Effector memory CD4-positive, alpha-beta T cell (primary cell): ENCODE measurements at places on chromosomes 11 and 22.

DNA sequence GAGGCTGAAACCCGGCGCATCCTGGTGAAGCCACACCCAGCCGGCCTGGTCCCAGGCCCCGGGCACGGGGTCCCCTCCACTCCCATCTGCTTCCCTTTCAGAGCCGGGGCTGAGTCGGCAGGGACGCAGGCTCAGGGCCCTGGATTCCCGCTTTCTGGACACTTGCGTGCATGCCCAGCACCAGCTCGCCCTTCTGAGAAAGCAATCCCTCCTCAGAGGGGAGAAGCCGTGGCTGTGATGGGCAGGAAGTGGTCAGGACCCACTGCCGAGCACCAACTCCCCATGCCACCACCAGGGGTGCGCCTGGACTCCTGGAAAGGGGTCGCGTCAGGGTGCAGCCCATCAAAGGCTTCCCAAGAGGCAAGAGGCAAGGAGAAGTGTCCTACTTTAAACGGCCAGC, 15.1 kb downstream of the CDKN1C start:
- no peak for DNase-seq

DNA sequence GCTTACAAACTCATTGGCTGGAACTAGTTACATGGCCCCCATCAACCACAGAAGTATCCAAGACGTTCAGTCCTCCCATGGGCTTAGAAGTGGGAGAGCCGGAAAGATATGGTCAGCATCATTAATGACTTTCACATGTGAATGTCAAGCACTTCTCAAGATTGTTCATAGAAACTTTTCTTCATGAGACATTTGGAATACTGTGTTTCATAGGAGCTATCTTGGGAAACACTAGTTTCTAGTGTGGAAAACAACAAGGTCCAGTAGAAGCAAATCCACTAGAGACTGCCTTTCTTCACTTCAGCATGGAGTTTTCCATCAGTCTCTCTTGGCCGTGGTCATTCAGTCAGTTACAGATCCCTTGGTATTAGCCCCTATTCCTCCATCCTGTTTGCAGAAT, 160.9 kb downstream of the C11orf91 start:
- DNase-seq = no peak

- no peak for DNase-seq
These were observed 163.6 kb downstream of the NTM start for GRCh38 chr11:131533998-131534397.

DNA sequence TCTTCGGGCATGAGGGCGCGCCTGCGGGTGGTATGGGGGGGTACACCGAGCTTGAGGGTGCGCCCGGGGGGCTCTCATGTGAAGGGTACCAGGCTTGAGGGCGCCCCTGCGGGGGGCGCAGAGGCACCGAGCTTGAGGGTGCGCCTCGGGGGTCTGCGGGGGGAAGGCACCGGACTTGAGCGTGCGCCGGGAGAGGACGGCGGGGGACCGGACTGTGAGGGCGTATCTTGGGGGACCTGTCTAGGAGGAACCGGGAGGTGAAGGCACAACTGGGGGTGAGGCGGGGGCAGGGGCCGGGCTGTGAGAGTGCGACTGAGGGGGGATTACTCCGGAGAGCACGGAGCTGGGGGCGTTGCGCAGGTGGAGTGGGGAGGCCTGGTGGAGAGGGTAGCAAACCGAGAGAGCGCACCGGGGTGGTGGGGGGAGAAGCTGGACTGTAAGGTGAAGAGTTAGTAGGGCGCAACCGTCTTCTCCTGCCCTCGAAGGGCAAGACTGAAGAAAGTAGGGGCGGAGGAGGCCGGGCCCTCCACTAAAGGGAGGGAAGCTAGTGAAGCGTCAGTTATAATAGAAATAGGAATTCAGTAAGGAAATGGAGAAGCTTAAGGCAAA, 1.1 kb upstream of the DDX6 start:
- peak; percentile 13 for DNase-seq

DNA sequence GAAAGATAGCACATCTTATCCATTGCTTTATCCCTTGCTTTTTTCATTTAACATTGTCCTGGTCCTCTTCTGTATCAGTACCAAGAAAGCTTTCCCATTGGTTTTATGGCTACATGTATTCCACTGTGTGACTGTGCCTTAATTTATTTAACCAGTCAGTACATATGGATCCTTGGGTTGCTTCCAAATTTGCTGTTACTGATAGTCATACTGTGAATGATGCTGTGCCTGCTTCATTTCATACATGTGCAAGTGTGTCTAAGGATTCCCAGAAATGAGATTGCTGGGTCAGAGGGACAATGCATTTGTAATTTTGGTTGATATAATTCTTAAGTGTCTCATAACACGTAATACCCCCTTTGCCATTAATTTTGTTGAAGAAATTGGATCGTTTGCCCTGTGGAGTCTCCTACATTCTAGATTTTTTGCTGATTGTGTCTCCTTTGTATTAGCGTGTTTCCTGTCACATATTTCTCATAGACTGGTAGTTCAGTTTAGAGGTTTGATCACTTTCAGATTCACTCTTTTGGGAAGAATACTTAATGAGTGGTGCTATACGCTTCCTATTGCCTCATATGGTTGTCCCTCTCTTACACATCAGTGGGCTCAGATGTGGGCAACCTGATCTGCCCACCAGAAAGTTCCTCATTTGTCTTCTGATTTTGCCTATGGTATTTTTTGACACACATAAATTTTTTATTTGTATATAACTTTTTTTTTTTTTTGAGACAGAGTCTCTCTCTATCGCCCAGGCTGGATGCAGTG, 35.3 kb downstream of the MYBPC3 start:
- DNase-seq = no peak

DNA sequence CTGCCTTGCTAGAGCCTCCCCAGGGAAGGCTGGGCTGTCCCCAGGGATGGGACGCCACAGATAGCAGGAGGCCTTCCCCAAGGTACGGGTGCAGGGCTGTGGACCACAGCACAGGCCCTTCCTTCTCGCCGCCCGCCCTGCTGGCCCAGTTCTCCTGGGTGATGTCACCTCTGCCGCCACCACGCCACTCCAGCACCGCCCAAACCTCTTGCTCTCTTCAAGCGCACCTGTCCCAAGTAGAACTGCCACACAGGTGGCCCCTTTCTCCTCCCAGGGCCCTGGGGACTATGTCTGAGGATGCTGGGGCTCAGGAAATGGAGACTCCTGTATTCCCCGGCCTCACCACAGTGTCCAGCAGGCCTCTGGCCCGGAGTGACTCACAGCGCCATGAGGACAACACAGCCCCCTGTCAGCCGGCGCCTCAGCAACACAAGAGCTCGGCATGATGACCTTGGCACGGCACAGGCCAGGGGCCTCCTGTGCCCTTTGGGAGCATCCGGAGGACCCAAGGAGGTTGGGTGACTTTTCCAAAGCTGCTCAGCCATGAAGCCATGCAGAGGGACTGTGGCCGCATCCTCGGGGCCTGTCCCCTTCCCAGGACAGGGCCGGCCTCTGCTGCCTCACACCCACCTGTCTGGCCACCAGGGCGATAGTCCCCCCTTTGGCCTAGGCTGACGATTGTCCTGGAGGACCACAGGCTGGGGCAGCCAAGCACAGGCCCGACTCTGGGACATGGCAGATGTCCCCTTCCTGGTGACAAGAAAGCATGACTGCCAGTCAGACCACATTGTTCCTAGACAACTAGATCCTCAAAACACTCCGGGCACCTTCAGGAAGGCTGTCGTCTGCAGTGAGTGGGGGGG, 1023.5 kb downstream of the BRD1 start:
- DNase-seq = no peak

- DNase-seq = no peak
These were observed at the start of gene VSIG10L2 for GRCh38 chr11:125945797-125946520. Gene VSIG10L2 (plus strand): TSS chr11:125946044. CDS start chr11:125946056, 12 bp downstream.

- peak; percentile 67 for DNase-seq
These were observed 38.5 kb upstream of the CYP2D6 start for GRCh38 chr22:42169055-42169469.

- no peak for DNase-seq
These were observed 61.8 kb downstream of the CYTH4 start for GRCh38 chr22:37343863-37344734.

DNA sequence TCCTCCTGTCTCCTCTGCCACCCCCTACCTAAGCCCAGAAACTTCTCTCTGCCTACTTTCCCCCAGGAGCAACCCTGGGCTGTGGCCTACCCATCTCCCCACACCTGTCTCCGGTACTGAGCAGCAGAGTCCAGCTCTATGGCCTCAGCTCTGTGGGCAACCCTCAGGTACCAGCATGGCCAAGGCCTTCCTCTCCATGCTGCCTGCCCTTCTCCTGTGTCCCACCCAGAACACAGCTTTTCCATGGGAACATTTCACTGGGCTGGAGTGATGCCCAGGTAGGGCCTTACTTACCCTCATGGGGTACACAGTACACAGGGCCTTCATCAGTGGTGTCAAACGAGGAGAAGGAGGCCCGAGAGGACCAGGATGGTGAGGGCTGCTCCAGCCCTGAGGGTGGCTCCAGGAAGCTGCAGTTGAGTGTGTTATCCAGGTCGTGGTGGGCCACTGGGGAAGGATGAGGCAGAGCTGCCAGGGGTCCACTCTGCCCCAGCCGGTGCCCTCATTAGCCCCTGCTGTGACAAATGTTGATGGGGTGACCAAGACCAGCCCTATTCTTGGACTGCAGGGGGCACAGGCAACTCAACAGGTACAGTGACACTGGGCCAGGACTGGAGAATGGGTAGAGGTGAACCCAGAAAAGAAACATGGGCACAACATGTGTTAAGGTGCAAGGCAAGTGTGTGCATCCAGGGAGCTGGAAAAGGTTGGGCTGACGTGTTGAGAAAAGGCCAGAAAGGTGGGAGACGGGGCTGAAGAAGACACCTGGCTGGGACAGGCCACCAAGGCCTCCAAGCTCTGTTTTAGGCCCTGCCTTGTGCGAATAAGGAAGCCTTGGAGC, 10.3 kb downstream of the SCARF2 start:
- no peak for DNase-seq

- DNase-seq = no peak
These were observed 56.5 kb downstream of the NAT10 start for GRCh38 chr11:34161812-34162492.

DNA sequence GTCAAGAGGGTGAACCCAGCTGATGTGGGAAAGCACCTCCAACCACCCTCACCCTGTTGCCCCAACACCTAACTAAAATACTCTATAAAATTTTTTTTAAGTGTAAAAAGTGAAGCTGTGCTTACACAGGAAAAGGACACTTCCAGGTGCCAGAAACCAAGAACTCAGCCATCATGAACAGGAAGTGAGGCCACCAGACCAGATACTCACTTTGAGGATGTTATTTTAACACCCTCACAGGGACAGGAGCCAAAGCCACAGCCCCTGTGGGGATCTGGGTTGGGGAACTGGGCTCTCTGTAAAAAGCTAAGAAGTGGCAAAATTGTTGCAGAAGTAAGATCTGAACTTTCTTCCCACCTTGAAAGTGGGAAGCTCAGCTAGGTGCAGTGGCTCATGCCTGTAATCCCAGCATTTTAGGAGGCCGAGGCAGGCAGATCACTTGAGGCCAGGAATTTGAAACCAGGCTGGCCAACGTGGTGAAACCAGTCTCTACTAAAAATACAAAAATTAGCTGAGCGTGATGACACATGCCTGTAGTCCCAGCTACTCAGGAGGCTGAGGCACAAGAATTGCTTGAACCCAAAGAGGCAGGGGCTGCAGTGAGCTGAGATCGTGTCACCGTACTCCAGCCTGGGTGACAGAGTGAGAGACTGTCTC, 3.8 kb downstream of the RSPH14 start:
- peak; percentile 40 for DNase-seq

DNA sequence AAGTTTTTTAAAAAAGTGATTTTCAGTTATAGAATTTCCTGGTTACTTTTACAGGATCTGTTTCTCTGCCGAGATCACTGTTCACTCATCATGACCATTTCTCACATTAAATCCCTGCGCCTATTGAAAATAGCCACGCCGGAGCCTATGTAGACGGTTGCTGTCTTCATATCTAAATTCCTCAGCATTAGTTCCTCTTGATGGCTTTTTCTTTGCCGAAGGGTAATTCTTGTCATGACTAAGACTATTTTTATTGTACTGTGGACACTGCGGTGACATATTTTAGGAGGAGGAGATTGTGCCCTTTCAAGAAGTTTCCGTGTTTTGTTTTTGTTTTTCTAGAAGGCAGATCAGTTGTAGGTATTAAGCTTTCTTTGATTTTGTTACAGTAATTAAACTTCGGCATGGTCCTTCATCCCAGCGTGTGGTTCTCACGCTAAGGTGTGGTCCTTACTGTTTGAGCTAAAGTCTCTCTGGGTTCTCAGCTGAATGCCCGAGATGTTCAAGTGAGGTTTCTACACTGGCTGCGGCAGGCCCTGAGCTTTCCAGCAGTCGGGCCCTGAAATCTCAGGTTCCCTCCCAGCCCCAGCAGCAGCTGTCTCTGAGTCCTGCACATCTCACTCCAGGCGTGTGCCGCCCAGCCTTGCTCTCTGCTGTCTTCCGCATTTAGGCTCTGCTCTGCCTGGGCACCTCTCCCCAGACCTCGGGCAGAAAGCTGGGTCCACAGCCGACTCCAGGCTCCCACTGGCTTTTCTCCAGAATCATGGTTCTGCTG, 1110.5 kb downstream of the TBC1D22A start:
- DNase-seq = no peak

DNA sequence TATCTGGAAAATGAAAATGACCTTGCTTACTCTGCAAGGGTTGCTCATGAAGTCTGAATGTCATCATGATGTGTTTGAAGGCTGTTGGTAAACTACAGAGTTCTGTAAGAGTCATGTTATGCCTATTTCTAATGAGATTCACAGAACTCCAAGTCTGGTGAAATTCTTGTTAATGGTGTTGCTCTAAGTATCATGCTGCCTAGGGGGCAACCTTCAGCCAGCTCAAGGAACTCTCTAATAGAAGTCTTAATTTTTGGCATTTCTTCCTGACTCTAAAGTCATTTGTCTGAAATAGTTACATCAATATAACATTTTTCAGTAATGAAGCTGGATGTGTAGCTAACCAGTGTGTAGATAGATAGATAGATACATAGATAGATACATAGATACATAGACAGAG, 302.8 kb downstream of the FAT3 start:
- DNase-seq = no peak

DNA sequence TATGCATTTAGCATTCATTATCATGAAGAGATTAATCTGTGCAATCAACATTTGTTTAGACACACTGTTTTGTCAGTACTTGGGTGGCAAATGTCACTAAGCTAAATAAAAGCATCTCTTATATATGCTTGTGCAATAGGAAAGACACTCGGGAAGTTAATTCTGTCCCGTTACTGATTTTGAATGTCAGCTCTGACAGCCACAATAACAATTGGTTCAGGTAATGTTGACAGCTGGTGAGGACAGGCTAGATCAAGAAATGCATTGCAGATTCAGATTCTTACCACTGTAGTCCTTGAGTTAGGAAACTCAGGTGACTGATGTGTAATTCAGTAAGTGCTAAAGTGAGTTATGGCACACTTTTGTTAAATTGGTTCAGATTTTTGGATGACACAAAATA, 523.8 kb upstream of the FAT3 start:
- no peak for DNase-seq
